ENCODE measurements at places on chromosomes 1 and 21.
A peak's percentile ranks its signal among the peaks of the same experiment; 100 is the strongest.

DNA sequence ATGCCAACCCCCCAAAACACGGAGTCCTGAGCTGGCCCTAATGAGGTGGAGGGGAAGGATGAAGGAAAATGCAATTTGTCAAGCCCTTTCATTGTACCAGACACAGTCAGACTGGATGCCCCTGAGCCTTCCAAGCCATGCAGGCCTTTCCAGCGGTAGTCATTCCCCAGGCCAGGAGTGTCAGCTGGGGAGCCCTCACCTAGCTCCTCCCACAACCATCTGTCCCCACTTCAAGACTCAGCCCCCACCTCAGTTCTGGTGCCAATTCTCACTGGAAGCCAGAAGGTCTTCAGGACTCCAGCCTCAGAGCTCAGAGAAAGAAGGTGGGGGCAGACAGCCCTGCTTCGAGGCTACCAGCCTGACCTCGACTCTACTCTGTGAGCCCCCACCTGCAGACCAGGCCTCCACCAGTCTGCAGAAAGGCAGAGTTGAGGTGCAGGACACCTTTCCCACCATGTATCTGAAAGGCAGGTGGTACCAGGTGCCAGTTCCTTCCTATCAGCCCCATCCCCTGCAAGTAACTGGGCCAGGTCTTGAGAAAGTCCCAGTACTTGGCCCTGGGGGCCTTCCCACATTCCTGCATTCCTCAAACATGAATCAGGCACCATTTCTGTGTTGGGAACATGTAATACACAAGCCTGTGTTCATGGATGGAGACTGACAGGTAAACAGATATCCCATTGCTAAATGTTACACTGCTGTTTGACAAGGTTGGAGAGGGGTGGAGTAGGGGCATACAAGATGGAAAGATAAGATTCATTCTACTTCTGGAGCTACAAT lies 180.6 kb upstream of the EDN2 start:
- no peak for DNase-seq

- DNase-seq: peak; percentile 43
These were observed 85.0 kb downstream of the ATP1A1 start for GRCh38 chr1:116457946-116458604.

DNA sequence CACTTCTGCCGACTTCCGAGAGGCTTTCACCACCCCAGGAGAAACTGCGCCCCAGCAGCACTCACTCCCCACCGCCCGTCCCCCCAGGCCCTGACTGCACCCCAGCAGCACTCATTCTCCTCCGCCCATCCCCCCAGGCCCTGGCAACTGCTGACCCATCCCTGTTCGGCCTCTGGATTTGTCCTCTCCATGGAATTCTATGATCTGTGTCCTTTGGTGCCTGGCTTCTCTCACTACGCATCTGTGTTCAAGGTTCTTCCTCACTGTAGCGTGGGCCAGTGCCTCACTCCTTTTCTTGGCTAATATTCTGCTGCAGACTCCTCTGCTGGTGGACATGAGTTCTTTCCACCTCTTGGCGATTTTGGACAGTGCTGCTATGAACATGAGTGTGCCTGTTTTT lies 121.8 kb upstream of the ARHGEF16 start:
- DNase-seq: no peak

DNA sequence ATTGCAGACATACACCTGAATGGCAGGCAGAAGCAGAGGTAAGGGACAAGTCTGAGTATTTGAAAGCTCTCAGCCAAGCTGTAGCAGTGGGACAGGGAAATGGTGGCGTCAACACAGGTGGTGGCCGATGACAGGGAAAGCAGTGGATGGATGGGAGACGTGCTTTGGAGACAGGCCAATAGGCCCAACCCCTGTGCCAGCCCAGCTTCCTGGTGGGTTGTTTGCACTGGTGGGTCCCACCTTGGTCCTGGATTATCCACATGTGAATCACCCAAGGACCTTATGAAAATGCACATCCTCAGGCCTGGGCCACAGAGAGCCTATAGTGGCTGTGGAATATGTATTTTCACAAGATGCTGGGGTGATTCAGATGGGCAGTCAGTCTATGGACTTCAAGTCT lies 203.7 kb upstream of the VAMP3 start:
- no peak for DNase-seq

DNA sequence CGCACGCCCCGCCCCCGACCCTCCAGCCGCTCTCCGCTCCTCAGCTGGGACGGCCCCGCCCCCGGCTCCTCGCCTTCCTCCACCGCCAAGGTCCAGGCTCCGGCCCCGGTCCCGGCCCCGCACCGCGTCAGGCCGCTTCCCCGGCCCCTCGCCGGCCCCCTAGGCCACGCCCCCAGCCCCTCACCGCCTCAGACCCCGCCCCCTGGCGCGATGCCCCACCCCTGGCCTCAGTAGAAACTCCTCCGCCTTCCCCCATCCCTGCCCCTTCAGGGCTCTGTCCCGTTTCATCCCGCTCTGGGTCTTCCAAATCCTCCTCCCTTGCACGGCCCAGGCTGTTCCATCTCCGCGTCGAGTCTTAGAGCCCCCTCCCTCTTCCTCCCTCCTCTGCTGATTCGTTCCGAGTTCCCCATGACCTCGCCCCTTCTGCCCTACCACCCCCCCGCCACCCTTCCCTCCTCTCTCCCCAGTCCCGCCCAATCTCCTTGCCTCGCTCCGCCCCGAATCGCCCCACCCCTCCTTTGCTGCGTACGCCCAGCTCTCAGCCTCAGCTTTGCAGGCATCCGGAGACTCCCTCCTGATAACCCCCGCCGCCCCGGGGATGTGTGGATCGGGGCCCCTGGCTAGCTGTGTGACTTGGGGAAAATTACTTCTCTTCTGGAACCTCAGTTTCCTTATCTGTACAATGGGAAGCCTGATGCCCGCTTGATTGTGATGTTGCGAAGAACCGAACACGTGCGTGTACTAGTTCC lies 448 bp upstream of the ASAP3 start:
- peak; percentile 81 for DNase-seq

DNA sequence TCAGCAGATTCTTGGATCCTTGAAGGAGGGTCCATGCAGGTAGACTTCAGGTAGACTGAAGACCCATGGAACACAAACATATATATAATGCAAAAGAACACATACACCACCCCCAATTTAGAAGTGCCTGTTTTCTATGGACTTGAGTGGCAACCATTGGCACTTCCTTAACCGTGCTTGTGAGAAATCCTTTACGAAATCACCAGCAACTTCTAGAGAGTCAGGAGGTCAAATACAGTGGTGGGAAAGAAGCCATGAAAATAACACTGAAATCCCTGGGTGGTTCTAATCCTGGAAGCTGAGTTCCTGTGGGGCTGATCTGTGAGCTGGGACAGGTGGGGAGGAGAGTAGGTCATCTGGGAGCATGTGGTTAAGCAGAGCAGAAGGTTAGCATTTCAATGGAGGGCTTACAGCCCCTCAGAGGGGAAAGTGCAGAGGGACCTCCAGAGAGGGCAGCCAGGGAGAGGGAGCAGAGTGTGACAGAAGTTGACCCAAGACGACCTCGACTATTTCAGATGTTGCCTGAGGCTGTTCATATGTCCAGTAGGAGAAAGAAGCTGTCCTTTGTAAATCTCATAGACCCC lies 13.0 kb upstream of the IL10 start:
- no peak for DNase-seq

All from NCI-H510A (cell line).